Stimulated activated CD8-positive, alpha-beta memory T cell treated with anti-CD3 and anti-CD28 coated beads, Interleukin-4, amount 100 ng/mL, for 1 hour (primary cell): ENCODE measurements at places on chromosomes 4 and X.

DNA sequence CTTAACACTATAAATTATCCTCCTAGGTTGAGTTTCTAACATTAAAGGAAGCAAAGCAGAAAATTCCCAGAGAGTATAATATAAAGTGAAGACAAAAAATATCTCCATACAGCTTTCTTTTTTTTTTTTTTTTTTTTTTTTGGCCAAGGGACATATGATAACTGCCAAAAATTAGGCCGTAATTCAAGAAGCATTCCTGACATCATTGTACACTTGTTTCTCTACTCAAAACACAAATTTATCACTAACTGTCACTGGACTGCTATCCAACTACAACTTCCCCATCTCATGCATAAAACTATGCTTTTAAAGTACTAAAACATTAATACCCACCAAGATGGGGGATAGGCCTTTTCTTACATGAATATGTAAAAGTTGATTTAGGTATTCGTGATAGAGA lies 77.2 kb downstream of the DCHS2 start:
- DNase-seq: no peak

DNA sequence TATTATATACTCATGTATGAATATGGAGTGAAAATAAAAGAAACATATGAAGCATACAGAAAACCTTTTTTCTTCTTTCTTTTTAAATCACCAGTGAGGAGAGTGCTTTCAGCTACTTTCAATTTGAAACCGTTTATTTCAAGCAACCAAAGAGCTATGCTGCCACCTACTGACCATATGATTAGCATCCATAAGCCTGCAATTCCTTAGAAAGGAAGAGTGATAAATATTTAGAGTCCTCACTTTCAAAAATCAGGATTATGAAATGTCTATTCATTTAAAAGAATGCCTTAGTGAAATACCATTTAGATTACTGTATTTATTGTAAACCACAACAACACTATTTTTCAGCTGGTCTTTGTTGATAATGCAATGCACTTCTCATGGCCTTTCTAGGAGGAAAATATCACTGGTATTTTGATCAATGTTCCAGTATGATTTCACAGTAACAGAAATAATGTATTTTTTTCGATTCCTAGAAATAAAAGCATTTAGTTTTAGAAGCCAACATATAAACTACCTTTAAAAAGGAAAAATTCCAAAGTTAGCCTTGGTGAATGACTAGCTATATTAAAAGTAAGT lies 667.6 kb downstream of the PCDH18 start:
- no peak for DNase-seq

DNA sequence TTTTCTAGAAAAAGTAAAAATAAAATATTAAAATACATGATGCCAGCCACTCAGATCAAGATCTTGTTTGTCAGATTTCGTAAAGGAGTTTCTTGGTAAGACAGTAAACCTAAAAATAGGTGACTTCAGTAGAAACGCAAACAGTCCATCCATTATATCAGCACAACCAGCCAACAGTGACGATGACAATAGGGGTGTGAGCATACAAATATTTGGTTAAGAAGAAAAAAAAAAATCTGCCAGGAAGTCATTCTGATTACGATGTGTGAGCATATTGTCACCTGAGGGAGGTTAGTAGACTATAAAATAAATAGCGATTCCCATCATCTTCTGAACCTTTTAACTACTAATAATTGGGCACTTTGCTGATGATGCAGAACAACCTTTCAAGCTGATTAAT lies 37.6 kb downstream of the SLC7A11 start:
- DNase-seq: no peak

DNA sequence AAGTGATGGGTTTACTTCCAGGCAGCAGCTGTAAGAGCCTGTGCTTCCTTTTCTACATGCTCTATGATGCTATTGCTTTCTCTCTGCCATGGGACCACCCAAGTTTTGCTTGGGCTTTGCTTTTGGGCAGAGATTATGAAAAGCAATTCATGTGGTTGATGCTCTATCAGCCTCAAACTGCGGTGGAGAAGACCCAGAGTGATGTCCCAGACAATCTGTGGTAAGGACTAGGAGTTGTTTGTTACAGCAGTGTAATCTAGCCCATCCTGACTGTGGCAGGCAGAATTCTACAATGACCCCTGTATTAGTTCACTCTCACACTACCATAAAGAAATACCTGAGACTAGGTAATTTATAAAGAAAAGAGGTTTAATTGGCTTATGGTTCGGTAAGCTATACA lies 9.2 kb upstream of the CYTL1 start:
- no peak for DNase-seq

- no peak for DNase-seq
These were observed 33.5 kb downstream of the GUCY2F start for GRCh38 chrX:109448282-109448938.

DNA sequence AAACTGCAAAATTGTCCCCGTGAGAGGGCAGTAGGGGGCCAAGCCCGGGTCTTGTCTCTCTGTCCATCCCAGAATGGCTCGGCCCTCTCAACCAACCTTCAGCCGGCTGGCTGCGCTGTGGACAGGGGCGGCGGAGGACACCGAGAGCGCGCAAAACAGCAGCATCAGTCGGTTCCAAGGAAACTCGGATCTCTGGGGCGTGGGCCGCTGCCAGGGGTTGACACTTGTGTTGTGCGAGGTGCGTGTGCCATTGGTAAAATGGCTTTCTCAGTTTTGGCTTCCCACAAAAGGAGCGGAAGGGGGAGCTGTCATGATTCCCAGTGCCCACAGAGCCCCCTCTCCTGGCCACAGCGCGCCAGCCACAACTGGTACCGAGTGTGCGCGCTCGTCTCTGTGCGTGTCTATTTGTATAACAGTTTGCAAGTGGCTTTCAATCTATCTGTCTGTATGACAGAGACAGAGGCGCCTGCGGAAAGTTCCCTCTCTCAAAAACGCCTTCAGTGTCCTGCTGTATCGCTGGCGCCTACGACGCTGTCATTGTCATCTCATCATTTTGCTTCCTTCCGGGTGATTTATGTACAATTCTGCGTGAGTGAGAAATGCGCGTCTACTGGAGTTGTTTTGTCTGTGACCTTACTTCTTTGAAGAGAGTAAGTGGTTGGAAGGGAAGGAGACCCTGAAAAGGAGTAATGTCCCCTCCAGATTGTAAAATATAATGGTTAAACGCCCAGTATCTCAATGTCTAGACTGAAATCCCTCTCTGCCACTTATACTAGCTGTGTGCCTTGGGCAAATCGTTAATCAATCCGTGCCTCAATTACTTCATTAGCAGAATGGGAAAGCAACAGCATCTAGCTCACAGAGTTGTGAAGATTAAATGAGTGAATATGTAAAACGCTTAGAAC lies 1.8 kb downstream of the DKK2 start:
- no peak for DNase-seq

- no peak for DNase-seq
These were observed 135.1 kb downstream of the PLS3 start for GRCh38 chrX:115696039-115696438.

- no peak for DNase-seq
These were observed 2.1 kb downstream of the GAB3 start for GRCh38 chrX:154748712-154749339.

- no peak for DNase-seq
These were observed 140.1 kb downstream of the APBB2 start for GRCh38 chr4:41074215-41074614.

DNA sequence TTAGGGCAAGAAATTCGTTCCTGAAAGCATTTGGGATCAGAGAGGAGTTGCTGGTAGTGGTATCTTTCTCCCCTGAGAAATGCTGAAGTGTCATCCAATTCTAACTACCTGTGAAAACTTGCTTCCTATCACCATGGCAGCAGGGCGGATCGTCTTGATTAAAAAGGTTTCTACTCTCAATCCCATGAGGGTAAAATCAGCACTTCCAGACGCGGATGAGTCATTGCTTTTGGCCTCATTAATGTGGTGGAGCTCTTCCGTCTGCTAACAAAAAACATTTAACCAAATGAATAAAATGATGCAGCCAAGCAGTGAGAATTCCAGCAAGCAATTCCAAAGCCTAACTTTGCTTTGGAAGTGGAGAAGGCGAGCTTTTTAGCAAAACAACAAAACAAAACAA lies 325.6 kb downstream of the CAMK2D start:
- no peak for DNase-seq

GRCh38 chr4:154534296-154534695 lies 15.9 kb downstream of the PLRG1 start:
- no peak for DNase-seq

DNA sequence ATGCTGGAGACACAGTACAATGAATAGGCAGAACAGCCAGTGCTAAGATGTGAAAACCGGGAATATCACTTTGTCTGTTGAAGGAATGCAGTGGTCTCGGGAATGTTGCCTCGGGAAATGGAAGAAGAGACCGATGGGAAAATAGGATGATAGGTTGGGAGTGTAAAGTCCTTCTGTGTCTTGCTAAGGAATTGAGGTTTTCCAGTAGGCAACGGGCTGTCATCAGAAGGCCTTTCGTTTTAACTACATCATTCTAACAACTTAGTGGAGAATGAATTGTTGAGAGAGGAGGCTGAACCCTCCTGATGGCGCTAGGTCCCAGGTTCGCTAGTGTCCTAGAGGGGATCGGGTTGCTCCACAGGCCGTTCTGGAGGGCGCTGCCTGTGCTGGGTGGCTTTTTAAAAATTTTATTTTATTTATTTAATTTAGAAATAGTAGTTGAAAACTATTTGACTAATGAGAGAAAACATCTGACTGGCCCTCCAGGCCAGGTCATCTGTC lies 730 bp downstream of the VBP1 start:
- DNase-seq: no peak

DNA sequence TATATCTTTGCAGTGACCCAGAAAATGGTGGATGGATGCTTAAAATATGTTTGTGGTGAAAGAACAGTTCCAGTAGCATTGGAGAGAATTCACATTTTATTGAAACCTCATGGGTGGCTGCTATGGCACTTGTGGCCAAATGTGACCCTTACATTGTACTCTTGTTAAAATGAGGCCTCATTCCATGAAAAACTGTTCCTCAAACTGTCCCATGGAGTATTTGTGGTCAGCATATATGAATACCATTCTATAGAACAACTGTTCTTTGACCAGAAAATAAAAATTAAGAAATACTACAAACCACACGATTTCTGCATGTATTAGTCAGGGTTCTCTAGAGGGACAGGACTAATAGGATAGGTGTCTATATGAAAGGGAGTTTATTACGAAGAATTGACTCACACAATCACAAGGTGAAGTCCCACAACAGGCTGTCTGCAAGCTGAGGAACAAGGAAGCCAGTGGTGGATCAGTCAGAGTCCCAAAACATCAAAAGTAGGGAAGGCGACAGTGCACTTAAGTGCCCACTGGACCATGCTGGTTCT lies 35.1 kb downstream of the GEMIN8 start:
- no peak for DNase-seq

GRCh38 chr4:60450054-60450453 lies 750.1 kb upstream of the ADGRL3 start:
- no peak for DNase-seq

GRCh38 chr4:149183638-149184037 lies 632.0 kb downstream of the IQCM start:
- DNase-seq: no peak
